CD4-positive, alpha-beta T cell treated with Interleukin-6 for 4 hours (primary cell): ENCODE measurements at places on chromosomes 2 and 18.
A peak's percentile ranks its signal among the peaks of the same experiment; 100 is the strongest.

DNA sequence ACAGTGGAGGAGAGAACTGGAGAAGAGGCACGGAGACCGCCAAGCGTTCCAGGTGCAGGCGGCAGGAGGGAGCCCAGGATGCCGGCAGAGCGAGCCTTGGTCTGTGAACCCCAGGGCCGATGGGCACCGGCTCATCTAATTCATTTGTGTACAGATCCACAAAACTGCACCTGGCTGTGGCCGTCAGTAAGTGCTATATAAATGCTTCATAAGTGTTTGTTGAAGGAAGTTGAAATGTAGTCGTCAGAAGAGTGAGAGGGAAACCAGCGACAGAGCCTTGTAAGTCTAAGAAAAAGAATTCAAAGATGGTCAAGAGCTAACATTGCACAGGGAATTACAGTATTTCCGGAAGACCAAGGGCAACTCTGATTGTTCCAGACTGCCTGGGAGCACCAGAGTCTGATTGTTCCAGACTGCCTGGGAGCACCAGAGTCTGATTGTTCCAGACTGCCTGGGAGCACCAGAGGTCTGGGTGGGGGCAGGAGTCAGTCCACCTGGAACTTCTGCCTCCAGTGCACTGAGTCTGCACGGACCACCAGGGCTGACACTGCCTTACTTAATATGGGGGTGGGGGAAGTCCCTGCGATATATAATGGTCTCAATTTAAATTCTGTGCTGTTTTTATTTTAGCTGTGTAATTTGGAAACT, 112.3 kb downstream of the BCL2 start:
- peak; percentile 32 for DNase-seq

DNA sequence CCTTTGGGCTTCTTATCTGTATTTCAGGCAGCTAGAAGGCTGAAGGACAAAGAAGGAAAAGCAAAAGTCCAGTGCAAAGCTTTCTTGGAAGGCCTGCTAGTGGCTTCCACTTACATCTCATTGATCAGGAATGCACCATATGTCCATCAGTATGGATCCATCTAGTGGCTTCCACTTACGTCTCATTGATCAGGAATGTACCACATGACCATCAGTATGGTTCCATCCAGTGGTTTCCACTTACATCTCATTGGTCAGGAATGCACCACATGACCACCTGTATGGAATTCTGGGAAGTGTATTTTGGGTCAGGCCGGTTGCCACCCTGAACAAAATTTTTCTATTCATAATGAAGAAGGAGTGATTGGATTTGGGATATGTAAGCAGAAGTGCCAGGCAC, 70.6 kb downstream of the LYPD6 start:
- DNase-seq: no peak

GRCh38 chr2:174227748-174228147, 20.6 kb downstream of the OLA1 start:
- no peak for DNase-seq

DNA sequence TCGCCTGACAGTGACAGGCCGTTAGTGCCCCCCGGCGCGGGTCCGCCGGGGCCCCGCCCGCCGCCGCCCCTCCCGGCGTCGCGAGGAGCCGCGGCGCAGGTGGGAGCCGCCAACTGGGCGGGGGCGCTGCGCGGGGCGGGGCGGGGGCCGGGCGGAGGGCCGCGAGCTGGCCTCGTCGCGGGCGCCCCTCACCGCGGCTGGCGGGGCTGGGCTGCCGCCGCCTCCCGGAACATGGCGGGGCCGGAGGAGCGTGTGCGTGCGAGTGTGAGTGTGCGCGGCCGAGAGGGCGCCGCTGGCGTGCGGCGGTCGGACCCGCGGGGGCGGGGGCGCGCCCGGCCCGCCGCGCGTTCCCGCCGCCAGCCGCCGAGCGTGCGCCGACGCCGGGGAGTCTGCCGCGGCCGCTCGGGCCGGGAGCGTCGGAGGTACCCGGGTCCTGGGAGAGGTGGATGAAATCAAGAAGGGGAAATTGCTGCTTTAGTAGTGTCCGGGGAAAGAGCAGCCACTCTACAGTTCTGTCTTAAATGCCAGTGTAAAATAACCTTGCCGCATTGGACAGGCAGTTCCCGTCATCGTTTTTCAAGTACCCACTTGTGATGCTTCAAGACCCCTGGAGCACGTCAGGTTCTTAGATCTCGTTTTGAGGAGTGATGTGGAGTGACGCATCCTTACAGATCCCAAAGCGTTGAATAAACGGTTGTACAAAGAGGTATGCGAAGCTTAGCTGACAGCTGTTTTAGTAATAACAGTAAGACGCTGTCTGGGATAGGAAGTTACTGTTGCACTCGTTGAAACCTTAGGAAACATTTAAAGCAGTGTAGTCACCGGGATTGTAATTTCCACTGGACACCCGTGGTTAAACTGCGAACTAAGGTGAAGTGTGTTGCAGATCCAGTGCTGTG, 836 bp downstream of the ANKRD12 start:
- peak; percentile 83 for DNase-seq

- DNase-seq: peak; percentile 72
These were observed at the start of gene MTLN for GRCh38 chr2:110211938-110212858. MTLN (minus strand) TSS chr2:110212547; CDS start chr2:110212525, 22 bp downstream.

DNA sequence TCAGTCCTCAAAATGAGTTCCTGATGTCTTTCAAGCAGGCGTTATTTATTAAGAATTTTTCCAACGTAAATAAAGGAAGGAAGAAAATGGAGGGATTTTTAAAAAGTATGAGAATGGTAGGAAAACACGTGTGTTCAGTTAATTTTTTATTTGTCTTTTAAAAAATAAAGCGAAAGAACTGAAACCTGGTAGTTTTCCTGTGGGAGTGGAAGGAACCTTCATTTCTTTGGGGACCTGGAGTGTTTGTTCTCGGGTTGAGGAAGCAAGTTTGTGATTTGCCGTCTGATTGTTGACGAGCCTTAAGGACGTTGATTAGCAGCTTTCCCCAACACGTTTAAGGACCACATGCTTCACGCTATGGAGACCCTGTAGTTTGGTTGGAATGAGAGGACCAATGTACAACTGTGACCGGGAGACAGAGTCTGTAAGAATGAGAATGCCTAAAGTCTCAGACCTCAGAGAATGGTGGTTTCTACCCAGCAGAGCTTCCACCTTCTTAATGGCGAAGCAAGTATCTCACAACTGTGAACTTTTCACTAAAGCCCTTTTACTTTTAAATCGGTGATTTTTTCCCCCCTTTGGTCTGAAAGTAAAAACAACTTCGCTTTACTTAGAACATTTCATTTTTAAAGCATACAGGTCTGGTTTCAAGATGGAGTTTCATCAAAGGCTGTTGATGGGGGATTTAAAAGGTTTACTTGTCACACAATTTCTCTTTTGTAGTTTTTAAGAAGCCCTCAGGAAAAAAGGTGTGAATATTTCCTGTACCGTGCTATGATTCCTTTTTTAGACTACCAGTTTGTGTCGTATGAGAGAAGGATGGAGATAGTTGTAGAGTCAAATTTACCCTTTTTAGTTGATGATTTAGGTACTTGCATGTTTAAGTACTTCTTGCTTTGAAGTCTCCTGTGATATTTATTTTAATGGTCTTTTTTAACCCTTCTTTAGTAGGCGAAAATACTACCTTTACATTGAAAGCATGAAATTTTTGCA, 1.4 kb downstream of the TTC39C start:
- no peak for DNase-seq

- no peak for DNase-seq
These were observed 195.5 kb downstream of the L3MBTL4 start for GRCh38 chr18:6219116-6219717.

- DNase-seq: no peak
These were observed 68.6 kb downstream of the PTGR3 start for GRCh38 chr18:75140296-75140695.

GRCh38 chr18:55136864-55137263, 177.6 kb upstream of the CCDC68 start:
- no peak for DNase-seq

GRCh38 chr2:101520246-101520645, 45.3 kb upstream of the RFX8 start:
- no peak for DNase-seq

- no peak for DNase-seq
These were observed 87.0 kb upstream of the TMEM200C start for GRCh38 chr18:5982332-5982731.

DNA sequence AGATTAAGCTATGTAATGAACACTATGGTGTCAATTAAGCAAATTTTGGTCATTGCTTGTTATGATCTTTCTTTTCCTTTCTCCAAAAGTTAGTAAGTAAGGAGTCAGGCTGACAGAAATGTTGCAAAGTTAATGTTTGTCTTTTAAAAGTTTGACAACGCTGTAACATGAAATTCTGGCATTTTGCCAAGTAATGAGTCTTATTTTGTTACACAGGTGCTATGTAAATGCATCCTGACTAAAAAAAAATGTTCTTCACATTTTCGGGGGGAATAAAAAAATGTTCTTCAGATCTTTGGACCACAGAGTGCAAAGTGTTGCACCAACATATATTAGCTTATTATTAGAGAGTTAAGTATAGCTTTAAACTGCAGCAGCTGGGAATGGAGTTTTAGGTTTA, 54.8 kb upstream of the PROKR1 start:
- no peak for DNase-seq

DNA sequence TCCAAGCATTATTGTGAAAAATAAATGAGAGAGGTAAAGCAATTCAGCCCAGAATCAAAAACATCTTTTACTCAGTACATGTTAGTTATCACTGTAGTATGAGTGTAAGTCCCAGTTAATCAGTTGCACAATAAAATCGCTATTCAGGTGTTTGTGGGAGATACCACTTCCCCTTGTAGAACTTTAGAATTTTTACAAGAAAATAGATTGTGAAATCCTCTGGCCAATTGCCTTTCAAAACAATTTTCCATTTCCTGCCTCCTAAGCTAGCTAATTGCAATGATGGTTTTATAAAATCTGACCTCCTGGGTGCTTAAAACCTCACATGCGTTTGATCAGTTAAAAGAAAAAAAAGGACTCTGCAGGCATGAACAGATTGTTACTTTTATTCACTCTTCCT, 332.5 kb downstream of the PID1 start:
- no peak for DNase-seq

- DNase-seq: no peak
These were observed 10.8 kb upstream of the CRYBA2 start for GRCh38 chr2:219003979-219004378.

DNA sequence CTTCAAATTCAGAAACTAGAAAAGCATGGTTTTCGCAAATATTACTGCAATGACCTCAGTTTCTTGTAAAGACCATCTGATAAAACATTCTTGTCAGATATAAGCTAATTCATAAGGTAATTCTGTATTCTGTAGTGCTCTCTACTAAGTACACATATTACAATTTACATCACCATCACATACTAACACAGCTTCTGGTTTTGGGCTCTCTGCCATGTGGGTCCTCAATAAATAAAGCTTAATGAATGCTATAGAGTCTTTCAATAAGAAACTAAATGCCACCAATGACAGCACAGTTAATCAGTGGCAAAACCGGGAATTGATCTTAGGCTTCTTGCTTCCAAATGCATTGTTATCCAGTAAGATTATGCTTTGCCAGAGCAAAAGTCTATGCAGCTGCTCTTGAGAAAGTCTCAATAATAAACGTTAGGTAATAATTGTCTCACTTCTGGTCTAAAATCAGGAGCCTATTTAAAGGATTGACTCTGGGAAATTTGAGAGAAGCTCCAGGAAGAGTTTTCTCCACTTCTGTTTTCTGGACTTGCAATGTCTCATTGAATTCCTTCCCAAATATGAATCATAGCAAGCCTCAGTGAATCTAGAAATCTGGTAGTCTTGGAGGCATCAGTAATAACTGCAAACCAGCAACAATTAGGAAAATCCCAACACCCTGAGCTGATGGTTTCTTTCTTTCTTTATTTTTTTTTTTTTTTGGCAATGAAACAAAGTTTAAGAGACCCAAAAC, 67.9 kb upstream of the RAPGEF4 start:
- no peak for DNase-seq

- DNase-seq: no peak
These were observed 85.5 kb downstream of the SOWAHC start for GRCh38 chr2:109699646-109700045.

DNA sequence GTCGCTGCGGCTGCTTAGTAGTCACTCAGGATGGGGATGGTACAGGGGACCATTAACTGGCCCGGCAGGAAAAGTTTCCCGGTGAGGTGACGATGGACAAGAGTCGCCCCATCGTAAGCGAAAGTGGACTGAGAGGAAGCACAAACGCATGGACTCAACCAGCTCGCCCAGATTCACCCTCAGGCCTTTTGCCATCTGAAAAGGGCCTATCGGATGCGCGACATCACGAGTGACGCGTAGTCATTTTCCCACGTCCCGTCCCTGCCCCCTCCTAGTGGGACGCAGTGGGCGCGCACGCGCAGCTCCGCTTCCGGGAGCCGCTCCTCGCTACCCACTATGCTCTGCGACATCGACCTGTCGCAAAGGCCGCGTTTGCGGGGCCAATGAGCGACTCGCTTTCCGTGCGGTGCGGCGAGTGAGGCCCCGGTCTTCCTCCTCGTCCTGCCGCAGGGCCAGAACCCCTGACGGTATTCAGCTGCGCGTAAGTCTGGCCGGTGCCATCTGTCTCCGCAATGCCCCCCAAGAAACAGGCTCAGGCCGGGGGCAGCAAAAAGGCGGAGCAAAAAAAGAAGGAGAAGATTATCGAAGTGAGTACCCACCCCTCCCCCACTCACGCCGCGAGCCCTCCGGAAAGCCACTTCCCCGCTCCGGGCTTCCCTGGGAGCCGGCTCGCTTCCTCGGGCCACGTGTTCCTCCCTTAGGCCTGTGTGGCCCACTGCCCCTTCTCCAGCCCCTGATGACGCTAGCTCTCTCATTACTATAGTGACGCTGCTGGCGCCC, at the start of gene ZC3H15:
TSS of gene ZC3H15 (plus strand) at position 390 of the 780 bp plus-strand sequence. CDS start at position 513, 123 bp downstream.
- peak; percentile 97 for DNase-seq

GRCh38 chr2:220433131-220433530, 805.7 kb downstream of the SLC4A3 start:
- DNase-seq: no peak

GRCh38 chr2:127561371-127561770, 25.9 kb downstream of the MYO7B start:
- no peak for DNase-seq

DNA sequence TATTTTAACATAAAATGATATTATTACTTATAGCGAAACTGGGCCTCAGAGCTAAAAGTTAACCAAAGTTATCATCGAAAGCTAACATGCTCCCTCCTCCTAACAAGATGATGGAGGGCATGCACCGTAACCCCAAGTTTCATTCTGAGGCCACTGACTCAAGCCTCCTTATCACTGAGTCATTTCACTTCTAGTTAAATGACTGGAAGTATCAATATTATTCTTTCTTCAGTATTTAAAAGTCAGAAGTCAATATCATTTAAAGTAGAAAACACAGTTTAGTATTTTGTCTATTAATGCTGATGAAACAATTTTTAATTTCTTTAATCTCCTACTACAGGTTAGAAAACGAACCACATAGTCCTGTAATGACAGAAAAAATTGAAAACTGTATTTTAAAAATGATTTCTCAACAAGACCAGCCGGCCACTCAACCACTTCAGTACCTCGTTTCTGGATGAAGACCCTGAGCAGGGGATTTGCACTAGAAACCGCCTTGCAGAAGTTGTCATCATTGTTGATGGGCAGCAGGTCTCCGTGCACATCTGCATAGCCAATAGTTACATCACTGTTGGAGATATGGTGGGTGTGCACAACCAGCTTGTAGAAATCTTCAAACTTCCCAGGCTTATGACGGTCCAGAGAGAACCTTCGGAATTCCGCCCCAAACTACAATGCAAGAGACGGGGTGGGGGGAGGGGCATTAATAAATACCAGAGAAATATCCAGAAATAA, 44.9 kb downstream of the PARD6G start:
- DNase-seq: no peak
